ENCODE measurements at places on chromosomes 16 and 17. TPM values are rescaled to one million over a fixed set of nuclear protein-coding genes. Genes with fewer than 3 reads are reported as not detected.

Gene KCNH6
- total RNA-seq = not detected

Gene TMC8
- under 0.01 TPM for total RNA-seq

Gene SMPD3
- total RNA-seq = not detected

Gene STH
- total RNA-seq = not detected

Gene CD300LG
- not detected for total RNA-seq

Gene KRTAP17-1
- not detected for total RNA-seq

Gene LITAFD
- not detected for total RNA-seq

Gene CCP110
- total RNA-seq = 15.3 TPM

Gene HOXB1
- total RNA-seq = not detected

Gene GRIN2A
- not detected for total RNA-seq

Gene CD300E
- not detected for total RNA-seq

Gene KRT31
- not detected for total RNA-seq

Gene CYB5D1
- total RNA-seq = 10.1 TPM

Gene PIMREG
- total RNA-seq = 10.8 TPM

Gene ARHGAP23
- 39.5 TPM for total RNA-seq

Gene JMJD8
- 76.8 TPM for total RNA-seq

Gene CA4
- total RNA-seq = not detected

Gene OTOA
- total RNA-seq = 0.11 TPM

Gene KCNJ12
- 0.39 TPM for total RNA-seq

Gene KRT17
- 3,292 TPM for total RNA-seq

Gene FN3K
- 0.79 TPM for total RNA-seq

Gene GPR179
- under 0.01 TPM for total RNA-seq

Gene CIITA
- total RNA-seq = 0.79 TPM

Gene PDXDC1
- total RNA-seq = 262 TPM

Gene RAB40B
- total RNA-seq = 25.5 TPM

Gene ITGAX
- not detected for total RNA-seq

Gene SLC22A31
- total RNA-seq = not detected

Gene EVI2A
- 0.39 TPM for total RNA-seq
